ENCODE measurements at places on chromosomes 6 and 20.

- DNase-seq = no peak
Measured at GRCh38 chr20:8073024-8073832, 53.7 kb upstream of the TMX4 start.

GRCh38 chr6:6661684-6662083 lies 73.2 kb downstream of the LY86 start:
- DNase-seq = peak; percentile 67

DNA sequence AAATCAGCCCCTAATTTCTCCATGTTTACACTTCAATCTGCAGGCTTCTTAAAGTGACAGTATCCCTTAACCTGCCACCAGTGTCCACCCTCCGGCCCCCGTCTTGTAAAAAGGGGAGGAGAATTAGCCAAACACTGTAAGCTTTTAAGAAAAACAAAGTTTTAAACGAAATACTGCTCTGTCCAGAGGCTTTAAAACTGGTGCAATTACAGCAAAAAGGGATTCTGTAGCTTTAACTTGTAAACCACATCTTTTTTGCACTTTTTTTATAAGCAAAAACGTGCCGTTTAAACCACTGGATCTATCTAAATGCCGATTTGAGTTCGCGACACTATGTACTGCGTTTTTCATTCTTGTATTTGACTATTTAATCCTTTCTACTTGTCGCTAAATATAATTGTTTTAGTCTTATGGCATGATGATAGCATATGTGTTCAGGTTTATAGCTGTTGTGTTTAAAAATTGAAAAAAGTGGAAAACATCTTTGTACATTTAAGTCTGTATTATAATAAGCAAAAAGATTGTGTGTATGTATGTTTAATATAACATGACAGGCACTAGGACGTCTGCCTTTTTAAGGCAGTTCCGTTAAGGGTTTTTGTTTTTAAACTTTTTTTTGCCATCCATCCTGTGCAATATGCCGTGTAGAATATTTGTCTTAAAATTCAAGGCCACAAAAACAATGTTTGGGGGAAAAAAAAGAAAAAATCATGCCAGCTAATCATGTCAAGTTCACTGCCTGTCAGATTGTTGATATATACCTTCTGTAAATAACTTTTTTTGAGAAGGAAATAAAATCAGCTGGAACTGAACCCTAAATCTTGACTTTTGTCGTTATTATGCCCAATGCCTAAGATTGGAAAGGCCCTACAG lies 4.5 kb downstream of the SOX4 start:
- no peak for DNase-seq

- no peak for DNase-seq
Measured at GRCh38 chr6:144585217-144585814, 300.2 kb downstream of the UTRN start.

GRCh38 chr6:39806278-39806677 lies 14.1 kb downstream of the DAAM2 start:
- no peak for DNase-seq

- DNase-seq = no peak
Measured at GRCh38 chr6:112320561-112321318, 26.4 kb upstream of the RFPL4B start.
